ENCODE measurements at places on chromosomes 13 and 19.

DNA sequence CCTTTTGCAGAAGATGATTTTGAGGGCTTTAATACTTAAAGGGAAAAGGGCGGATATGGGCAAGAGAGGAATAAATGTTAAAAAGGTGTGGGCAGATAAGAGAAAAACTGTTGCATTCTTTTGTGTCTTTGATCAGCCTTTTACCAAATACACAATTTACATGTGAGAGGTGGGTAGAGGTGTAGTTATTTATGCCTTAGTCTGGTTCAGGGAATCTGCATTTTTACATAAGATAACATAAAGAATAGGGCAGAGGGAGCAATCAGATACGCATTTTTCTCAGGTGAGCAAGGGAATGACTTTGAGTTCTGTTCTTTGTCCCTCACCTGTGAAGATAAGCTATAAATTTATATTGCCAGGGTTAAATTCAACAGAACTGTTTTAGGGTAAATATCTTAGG lies 708.4 kb upstream of the SLITRK1 start:
- DNase-seq, result no peak

- no peak for DNase-seq
Measured at GRCh38 chr13:106095406-106095805, 440.1 kb downstream of the EFNB2 start.

DNA sequence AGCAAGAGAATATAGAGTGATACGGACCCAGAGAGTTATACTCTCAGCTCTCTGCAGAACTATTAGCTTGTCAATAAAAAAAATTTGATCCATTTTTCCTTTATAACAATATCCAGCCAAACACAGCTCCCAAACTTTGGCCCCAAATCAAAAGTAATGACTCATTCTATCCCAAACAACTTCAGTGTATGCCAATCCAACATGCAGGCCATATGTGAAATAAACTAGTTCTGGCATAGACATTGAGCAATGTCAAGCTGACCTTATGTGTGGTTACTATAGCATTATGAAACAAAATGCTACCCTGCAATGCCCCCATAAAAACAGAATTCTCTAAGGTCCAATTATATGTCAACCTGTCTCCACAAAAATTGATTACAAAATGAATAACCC lies 209.5 kb downstream of the DNAJC15 start:
- DNase-seq, result peak; percentile 53

DNA sequence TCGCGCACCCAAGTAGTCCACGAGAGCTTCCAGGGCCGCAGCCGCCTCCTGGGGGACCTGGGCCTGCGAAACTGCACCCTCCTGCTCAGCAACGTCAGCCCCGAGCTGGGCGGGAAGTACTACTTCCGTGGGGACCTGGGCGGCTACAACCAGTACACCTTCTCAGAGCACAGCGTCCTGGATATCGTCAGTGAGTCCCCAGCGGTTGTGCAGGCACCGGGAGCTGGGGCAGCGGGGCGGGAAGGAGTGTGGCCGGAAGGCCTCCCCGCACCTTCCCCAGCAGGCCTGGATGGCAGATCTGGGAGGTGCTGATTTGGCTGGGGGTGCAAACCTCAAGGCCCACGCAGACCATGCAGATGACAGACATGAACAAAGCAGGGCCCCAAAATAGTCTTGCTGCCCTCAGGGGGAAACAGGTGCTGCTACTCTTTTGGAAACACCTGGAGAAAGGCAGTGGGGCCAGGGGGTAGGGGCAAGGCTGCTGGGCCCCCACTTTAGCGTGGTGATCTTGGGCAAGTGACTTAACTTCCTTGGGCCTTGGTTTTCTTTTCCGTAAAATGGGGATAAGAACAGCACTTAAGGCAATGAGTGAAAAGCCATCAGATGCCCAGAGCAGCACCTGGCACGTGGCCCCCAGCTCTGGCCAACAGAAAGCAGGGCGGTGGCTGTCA lies 4.0 kb downstream of the MAG start:
- no peak for DNase-seq

GRCh38 chr13:40197936-40198595 lies 468.4 kb downstream of the FOXO1 start:
- DNase-seq, result no peak

DNA sequence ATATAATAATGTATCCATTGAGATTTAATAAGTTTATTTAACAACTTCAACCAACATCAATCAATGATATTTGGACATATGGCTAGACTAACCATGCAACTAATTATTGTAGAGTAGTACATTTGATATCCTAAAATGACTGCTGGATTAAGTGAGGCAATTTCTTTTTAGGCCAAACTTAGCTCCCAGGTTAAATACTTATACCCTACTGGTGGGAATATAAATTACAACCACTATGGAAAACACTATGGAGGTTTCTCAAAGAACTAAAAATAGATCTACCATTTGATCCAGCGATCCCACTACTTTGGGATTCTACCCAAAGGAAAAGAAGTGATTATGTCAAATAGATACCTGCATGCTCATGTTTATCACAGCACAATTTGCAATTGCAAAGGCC lies 345.8 kb downstream of the RBM26 start:
- DNase-seq, result no peak

GRCh38 chr13:44420376-44421220 lies 47.0 kb downstream of the SERP2 start:
- DNase-seq, result no peak

DNA sequence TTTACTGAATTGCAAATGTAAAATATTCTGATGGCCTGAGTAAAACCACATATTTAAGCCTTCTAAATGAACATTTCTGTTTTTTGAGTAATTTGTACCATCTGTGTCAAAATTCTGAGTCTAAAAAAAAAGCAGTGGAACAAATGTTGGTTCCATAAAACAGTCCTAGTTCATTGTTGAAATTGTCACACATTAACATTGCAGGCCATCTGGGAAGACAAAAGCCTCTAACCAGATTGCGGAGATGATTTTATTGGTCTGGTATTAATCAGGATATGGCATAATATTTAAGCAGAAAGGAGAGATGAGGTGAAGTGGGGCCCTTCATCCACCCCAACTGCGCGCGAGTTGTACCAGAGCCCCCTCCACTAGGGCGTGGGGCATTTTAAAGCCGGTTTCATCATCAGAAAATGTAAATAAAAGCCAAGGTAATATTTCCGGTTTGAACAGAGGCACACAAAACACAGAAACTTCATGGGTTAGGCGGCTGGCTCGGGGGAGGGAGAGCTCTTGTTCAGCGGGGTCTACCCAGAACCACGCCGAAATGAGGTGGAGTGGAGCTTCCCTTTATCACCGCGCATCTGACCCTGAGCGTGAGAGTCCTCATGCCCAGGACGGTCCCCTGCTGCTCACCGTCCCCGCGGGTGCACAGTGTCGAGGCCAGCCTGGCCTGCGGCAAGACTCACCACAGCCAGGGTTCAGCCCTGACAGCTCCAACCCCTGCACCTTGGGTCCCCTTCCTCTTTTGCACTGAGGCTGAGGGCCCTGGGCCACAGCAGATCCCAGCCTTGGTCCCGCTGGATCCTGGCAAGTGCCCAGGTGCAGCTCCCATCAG lies 169.2 kb downstream of the URI1 start:
- DNase-seq, result no peak

DNA sequence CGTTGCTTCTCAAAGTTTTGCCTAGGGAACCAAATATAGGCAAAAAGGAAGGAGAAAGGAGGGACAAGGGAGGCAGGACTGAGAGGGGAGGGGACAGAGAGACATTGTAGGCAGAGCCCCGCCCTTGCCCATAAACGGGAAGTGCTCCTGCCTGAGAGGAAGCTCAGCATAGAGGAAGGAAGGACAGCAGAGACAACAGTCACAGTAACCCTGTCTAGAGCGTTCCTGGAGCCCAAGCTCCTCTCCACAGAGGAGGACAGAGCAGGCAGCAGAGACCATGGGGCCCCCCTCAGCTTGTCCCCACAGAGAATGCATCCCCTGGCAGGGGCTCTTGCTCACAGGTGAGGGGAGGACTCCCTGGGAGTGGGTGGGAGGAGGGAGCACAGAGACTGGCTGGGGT lies at the start of gene CEACAM21:
Gene CEACAM21 (plus strand): TSS at position 169 of the 400 bp plus-strand sequence. CDS start 109 bp downstream, at position 278.
- DNase-seq, result no peak

- DNase-seq, result no peak
Measured at GRCh38 chr13:45048890-45049407, 59.6 kb downstream of the GPALPP1 start.

- DNase-seq, result peak; percentile 5
Measured at GRCh38 chr19:28961772-28962500, 251.0 kb downstream of the UQCRFS1 start.

DNA sequence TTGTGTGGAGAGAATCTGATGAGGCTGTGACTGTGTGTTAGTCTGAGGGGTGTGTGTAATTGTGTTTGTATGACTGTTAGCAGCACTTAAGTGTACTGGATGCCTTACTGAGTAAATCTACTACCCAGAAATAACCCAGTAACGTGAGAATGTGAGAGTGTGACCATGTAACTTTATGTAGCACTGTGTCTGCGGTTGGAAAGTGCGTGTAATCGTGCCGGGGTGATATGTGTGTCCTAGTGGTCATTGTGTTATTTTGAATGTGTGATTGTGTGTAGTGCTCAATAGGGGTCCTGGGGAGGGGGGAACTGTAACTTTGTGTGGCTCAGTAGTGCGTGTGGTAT lies 550 bp downstream of the ZNF383 start:
- no peak for DNase-seq

GRCh38 chr13:29767006-29767405 lies 83.4 kb downstream of the UBL3 start:
- DNase-seq, result no peak

- DNase-seq, result no peak
Measured at GRCh38 chr13:29081036-29081435, 260.9 kb downstream of the MTUS2 start.

GRCh38 chr13:96996886-96997285 lies 2.6 kb upstream of the OXGR1 start:
- no peak for DNase-seq

All from AG09319 (cell line).